Esophagus squamous epithelium (tissue), 5 donors: ENCODE measurements at places on chromosomes 7 and 10.

DNA sequence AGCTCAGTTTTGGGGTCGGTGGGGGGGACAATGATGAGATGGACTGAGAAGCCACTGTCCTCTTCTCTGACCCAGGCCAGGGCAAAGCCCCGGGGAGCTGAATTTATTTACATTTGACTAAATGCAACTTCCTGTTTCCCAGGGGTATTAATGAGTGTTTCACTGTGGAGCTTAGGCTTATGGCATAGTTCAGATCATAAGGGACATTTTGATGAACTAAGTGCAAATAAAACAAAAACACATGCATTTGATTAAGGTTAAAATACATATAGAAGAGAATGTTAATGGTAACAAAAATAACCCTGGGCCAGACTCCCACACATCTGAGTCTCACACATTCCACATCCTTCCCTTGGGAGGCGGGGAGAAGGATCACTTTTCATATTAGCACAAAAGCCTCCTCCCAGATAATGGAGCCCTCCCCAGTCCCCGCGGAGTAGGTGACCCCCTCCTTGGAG is 320.6 kb downstream of the FRMD4A start:
- no peak for DNase-seq

DNA sequence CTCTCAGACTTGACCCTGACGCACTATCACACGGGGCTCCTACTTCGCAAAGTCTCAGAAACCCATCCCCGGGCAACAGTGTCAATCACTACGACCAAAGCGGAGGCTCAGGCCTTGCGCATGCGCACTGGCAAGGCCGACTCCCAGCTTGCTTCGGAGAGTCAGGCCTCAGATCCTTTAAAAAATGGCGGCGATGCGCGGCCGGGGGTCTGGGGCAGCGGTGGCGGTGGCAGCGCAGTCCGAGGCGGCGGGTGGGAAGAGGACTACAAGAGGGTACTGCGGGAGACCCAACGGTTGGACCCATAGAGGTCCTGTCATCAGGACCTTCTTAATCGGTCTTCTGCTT is 196.9 kb downstream of the ZNF716 start:
- no peak for DNase-seq

DNA sequence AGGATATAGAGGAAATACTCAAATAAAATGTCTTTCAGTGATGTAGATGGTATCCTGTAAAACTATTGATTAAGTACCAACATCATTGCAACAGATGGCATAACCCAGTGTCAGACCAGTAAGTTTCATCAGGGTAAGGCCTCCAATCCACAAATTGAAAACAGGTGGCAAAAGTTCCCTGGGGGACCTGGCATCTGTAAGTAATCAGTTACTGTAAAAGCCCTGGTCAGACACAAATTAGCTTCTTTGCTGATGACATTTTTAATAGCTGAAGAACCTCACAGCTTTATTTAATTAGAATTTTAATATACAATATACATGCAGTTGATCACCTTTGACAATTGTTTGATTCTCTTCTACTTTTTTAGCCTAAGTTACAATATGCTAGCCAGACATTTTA is 152.5 kb downstream of the PLXDC2 start:
- no peak for DNase-seq

- DNase-seq: no peak
These were observed 694 bp downstream of the C10orf62 start for GRCh38 chr10:97590082-97590747.

DNA sequence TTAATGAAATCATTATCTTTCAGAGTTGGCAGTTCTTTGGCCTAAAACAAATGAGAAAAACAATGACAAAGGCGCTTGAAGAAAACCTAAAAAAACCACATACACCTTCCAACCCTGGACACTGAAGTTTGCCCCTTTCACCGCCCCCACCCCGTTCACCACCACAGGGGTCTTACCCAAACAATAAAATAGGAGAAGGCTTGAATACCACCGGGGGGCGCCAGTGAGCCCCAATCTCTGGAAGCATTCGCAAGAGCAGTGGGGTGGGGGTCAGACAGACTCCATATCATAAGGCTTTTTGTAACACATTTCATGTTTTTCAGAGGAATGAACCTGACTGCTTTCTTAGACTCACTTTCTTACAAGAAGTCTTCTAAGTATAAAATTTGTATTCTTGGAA is 163.6 kb downstream of the PIP4K2A start:
- no peak for DNase-seq

DNA sequence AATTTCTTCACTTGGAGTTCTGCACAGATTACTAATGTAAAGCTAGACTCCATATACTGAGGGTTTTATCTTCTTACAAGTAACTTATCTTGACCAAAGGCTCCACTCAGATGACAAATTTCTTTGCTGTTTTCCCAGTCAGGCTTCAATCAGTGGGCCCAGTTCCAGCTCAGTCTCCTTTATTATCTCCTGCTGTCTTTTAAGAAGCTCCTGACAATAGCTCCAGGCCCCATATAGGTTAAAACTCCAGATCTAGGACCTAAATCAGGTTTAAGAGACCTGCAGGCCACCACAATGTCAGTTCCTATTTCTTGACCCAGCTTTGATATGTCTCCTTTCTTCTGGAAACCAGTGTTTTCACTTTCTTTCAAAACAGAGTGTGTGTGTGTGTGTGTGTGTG is 165.2 kb downstream of the RELN start:
- DNase-seq: no peak

GRCh38 chr10:131636841-131637724 is 263.7 kb upstream of the PPP2R2D start:
- no peak for DNase-seq

GRCh38 chr10:22110761-22111160 is 107.1 kb downstream of the EBLN1 start:
- no peak for DNase-seq

GRCh38 chr10:69307434-69307833 is 29.1 kb downstream of the HK1 start:
- DNase-seq: no peak

DNA sequence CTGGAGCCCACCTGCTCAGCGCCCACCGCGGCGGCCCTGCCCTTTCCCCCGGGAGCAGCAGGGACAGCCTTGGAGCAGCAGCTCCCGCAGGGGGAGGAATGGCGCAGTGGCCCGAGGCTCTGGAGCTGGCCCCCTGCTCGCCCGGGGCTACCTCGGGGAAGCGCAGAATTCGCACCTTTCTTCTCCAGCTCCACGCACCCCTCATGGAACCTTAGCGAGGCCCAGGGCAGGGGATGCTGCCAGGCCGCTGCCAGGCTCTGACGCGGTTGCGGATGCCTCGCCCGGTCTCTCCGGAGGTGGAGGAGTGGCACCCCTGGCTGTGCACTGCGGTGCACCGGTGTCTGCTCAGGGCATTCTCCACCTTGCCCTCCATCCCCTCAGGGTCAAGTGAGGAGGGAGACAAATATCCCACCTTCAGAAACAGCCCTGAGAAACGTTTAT is 84.9 kb upstream of the MKI67 start:
- DNase-seq: no peak

DNA sequence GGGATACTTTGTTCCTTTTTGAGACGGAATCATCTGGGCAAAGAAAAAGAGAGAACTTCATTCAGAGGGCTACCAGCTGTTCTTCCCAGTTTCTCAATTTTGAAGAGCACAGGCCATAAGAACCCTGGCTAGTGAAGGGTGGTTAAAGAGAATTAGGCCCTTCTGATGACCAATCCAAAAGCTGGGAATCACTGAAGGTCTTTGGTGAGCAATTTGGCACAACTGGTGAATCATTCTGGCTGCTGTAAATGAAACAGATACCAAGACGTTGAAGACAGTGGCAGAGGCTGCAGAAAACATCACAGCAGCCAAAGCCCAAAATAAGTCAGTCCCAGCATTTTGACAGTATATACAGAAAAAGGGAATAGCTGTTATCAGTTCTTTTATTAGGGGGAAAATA is 5.1 kb downstream of the RAPGEF5 start:
- DNase-seq: no peak

DNA sequence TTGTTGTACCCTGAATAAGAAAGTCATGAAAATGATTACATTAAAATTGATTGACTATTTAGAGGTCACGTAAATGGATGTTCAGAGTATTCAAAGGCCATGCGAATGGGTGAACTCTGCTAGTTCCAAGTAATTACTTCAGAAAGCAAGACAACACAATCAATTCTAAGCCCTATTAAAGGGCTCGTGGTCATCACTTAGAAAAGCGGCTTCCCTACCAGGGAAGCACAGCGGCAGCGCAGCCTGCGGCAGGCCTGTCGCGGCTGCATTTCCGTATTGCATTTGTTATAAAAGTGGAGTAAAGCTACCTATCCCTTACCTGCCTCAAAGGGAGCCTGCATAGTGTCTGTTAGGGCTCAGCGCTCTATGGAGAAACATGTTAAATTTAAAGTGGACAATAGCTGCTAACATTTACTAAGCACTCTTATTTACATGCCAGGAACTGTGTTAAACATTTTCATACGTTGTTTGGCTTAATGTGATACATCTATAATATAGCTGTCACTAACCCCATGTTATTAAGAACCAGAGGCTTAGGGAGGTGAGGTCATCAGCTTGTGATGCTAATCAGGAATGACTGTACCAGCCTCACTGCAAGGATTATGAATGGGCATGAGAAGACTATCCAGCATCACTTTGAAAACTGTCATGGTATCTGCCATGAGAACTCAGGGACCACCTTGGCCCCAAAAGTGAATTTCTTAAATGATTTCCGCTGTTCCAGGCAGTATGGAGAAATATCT is 187.5 kb downstream of the CELF2 start:
- DNase-seq: no peak

- no peak for DNase-seq
These were observed 171.2 kb downstream of the ARHGAP12 start for GRCh38 chr10:31757386-31757791.

DNA sequence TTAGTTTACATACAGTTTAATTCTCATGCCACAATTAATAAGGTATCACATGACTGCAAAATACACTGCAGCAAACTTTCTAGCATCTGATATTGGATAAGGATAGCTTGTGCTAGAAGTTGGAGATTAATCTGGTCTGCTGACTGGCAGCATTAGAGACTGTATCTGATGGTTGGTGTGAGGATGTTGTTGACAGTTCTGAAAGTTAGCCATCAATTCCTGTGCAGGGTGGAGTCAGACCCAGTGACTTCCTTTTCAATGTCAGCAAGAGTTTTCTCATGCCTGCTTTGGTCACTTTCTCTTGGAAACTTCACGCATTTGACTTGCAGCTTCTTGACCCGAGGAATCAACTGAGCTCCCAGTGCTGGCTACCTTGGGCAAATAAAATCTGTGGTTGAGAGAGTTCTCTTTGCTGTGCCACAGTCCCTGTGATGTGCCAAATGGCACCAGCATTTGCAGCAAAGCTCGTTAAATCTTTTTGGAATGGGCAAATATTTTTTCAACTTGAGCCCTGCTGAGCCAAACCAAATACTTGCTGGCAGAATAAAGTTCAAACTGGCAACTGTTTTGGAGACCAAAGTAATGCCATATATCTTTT is 233.0 kb downstream of the TRIL start:
- no peak for DNase-seq

DNA sequence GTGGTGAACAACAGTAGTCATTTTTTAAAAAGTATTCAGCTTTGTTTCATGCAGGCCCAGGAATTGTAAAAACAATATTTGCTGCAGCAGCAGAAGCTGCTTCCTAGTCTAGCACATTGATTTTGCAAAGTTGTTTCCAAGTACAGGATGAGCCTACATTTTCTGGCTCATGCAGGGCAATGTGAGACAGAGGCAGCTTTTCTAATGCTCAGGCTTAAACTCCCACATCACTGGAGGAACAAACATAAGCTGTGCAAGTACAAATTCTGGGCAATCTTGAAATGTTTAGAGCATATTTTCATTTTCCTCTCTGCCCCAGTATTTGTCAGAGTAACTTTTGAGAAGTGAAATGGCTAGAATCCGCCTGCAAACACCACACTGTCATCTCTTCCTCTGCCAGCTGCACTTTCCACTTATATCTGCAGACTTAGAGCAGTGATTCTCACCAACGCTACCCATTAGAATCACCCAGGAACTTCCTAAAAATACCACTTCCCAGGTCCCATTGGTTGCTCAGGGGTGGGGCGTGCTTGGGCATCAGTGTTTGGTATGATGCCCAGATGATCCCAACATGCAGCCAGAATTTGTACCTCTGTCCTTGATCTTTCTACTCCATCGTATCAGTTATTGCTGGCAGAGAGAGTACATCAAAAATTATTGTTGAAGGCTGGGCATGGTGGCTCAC is 304.1 kb upstream of the LRGUK start:
- no peak for DNase-seq

DNA sequence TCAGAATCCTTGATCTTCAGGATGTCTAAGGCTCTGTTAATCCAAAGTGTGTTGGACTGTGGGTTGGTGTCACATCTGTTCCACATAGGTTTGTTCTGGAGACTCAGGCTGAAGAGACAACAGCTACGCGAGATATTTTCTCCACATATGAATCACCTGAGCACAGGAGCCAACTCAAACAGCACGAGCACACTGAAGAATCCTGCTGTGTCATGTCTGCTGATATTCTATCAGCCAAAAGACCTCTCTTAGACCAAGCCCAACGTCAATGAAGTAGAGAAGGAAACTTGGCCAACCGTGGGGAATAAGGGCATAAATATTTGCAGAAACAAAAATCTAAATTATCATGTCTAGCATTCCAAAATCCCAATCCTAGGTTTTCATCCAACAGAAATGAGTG is 2.7 kb upstream of the TASOR2 start:
- no peak for DNase-seq

DNA sequence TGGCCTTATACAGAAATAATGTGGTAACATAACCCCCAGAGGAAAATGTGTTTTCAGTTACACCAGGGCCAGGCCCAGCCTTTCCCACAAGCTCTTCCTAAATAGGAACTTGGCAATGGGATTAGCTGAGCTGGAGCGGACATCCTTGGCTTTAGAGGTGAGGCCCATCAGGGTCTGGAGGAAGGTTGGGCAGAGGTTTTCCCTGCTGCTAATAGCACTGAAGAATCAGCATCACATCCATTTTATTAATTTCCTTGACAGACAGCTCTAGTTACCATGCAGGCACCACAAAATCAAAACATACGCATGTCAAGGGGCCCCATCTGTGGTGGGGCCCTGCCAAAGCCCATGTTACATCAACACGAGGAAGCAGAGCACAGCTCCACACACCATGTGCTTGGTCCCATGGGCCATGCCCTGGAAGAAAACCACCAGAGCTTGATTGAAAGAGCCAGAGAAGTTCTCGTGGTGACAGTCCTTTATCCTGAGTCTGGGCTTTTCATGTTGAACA is 566.6 kb downstream of the KCNMA1 start:
- no peak for DNase-seq

GRCh38 chr7:134365341-134366054 is 48.8 kb upstream of the SLC35B4 start:
- DNase-seq: no peak

- no peak for DNase-seq
These were observed 14.0 kb upstream of the CTBP2 start for GRCh38 chr10:125174360-125174759.

DNA sequence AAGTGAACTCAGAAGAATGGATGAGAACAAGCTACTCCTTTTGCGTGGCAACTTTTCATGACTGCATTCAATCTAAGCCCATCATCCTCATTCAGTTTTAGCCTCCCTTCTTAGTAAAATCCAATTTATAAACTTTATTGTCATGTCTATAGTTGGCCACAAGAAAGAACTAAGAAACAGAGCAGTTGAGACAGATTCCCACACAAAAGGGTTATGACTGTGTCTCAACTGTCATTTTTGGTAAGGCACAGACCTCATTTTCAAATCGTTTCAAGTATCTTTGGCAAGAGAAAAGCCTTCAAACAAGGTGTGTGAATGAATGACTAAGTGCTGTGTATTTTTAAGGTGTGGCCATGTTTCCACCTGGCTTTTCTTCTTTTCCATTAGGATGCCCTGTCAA is 84.2 kb upstream of the CREB5 start:
- DNase-seq: no peak
